NCI-H1436 (cell line): ENCODE measurements at places on chromosomes 11 and 22.

- peak; percentile 18 for DNase-seq
These were observed 1020.5 kb downstream of the BRD1 start for GRCh38 chr22:48807155-48807554.

DNA sequence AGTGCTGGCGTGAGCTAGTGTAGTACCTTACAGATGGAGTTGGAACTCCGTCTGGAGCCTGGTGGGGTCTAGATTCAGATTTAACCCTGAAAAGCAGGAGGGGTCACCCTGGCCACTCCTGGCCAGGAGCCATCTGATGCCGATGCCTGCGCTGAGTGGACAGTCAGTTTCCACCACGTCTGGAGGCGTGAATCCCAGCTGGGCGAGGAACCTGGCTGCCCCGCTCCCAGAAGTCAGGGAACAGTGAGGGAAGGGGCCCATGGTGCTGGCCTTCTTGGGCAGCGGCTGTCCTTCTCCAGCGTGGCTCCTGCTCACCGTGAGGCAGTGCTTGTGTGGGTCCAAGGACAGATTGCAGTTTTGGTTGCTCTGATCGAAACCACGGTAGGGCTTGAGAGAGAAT is 76.3 kb downstream of the PARVB start:
- DNase-seq: no peak

GRCh38 chr11:108985236-108985944 is 320.5 kb downstream of the DDX10 start:
- no peak for DNase-seq

- DNase-seq: no peak
These were observed 51.7 kb downstream of the TTC17 start for GRCh38 chr11:43410394-43410793.

- DNase-seq: no peak
These were observed 40.9 kb upstream of the SUSD2 start for GRCh38 chr22:24140357-24140756.
